ENCODE measurements at places on chromosomes 2 and 18.

DNA sequence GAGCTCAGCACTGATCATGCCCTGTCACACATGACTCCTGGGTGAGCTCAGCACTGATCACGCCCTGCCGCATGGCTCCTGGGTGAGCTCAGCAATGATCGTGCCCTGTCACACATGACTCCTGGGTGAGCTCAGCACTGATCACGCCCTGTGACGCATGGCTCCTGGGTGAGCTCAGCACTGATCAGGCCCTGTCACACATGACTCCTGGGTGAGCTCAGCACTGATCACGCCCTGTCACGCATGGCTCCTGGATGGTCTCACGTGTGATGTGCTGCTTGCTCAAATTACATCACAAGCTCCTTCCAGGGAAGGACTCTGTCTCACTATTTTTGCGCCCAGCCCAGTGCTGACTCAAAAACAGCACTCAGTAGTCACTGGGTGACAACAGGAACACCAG is 258.0 kb downstream of the HDAC4 start:
- DNase-seq, result no peak

DNA sequence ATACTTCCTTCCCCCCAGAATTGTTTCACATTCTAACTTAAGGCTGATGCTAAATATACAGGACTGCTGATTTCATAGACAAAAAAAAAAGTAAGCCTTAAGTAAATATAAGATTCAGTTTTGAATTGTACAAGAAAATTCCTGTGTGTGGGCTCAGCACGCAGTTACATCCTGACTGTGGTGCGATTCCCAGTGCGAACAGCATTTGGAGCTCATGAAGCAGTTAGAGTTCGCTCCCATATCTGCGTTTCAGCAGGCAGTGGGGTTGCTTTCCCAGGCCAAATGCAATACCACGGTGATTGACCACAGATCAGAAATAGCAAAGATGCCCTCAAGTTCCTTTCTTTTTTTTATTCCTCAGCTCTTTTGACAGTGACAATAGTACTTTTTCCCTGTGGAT is 75.6 kb downstream of the SATB2 start:
- no peak for DNase-seq

- DNase-seq, result no peak
Observed at GRCh38 chr2:96498021-96498431, 7.1 kb downstream of the NEURL3 start.

DNA sequence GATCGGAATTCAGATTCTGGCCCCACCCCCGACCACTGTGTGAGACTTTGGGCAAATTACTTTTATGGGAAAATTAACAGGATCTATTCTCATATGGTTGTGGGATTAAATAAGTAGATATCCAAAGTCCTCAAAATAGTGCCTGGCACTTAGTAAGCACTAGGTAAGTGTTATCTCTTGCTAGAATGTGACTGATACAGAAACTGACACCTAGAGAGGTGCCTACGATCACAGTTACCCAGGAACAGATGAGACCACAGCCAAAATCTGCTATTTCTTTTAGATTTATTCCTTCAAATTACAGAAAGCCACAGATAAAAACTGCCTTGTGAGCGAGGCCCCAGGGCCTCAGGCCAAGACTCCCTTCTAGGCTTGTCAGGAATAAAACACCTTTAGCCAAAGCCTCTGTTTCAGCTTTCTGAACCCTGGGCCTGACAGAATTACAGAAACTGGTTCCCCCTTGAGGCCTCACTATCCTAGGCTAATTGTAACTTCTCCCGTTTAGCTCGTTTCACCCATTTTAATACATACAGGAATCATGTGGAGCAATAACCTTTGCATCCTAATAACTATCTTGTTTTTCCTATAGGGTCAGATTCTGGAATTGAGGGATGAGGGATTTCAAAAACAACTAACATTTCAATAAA is 22.3 kb upstream of the CHMP1B start:
- DNase-seq, result no peak

DNA sequence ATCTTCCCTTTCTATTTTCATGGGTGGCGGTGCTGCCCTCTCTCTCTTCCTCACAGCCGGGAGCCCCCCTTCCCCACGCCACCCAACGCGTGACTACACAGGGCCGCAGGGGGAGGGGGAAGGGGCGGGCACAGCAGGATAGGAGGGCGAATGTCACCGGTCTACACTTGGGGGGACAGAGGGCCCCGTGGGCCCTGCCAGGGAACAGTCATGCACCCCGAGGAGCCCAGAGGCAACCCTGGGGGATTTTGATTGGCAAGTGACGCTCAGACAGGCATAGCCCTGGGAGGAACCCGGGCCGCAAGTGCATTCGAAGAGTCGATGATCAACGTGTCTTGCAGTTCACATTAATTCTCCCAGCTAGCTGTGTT is 91.1 kb upstream of the ANKRD30BL start:
- no peak for DNase-seq

GRCh38 chr18:64183665-64184064 is 34.8 kb upstream of the LINC00305 start:
- no peak for DNase-seq

- no peak for DNase-seq
Observed at GRCh38 chr18:33750366-33750765, 172.3 kb downstream of the ASXL3 start.

DNA sequence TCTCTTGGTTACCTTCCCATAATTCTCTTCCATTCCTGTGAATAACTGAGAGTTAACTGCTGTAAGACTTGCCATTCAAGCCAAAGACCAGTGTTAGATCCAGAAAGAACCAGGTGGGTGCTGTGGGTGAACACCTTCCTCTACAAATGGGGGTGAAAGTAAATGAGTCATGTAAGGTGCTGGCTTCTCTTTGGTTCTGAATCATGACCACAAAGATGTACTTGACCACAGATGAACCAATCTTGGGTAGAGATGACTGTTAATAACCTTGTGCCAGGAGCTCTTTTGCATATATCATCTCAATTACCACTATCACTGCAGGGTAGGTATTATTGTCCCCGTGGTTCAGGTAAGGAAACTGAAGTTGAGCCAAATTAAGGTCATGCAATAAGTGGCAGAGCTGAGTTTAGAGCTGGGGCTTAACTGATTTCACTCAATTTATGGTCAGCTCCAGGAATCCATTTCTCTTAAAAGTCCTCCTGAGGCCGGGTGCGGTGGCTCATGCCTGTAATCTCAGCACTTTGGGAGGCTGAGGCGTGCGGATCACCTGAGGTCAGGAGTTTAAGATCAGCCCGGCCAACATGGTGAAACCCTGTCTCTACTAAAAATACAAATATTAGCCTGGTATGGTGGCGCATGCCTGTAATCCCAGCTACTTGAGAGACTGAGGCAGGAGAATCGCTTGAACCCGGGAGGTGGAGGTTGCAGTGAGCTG is 244.9 kb upstream of the CXCR4 start:
- DNase-seq, result no peak
